ENCODE measurements at places on chromosomes 6 and 20.

- DNase-seq, result no peak
Measured at GRCh38 chr6:47028835-47029360, 13.2 kb downstream of the ADGRF1 start.

- no peak for DNase-seq
Measured at GRCh38 chr6:48670546-48670945, 559.5 kb upstream of the PTCHD4 start.

GRCh38 chr6:149055195-149055899, 262.2 kb upstream of the TAB2 start:
- no peak for DNase-seq

DNA sequence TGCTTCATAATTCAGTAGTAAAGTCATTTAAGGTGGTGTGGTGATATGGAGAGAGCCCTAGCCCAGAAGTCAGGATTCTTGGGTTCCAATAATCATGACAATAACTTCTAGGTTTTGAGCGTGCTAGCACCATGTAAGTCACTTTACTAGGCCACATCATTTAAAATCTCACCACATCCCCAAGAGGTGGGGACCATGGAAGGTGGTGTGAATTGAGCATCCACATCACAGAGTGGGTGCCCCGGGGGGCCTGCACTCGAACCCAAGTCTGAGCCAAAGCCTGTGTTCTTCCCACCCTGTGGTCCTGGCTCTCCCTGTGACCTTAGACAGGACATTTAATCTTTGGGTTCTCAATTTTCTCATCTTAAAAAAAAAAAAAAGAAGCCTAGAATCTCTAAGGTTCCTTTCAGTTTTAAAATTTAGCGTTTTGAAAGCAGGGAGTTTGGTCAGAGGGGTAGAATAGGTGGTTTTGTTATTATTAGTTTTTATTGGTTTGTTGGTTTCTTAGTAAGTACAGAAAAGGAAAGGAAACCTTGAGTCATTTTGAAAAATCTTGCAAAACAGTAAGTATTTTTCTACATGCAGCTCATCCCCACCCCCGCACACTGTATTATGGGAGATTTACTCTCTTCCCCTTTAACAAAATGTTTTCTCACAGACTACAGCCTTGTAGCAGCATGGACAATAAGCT, 26.4 kb downstream of the ARMC2 start:
- no peak for DNase-seq

DNA sequence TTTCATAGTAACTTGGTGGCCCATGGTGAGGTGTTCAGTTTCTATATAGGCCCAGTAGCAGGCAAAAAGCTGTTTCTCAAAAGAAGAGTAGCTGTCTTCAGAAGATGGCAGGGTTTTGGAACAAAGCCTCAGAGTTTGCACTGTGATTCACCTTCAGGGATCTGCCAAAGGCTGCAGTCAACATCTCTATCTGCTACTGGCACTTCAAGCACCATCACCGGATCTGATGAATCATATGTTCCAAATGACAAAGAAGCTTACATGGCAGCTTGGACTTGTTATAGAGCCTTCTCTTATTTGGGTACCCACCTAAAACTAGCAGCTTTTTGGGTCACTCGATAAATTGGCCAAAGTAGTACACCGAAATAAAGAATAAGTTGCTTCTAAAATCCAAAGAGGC, 39.5 kb downstream of the PKIB start:
- no peak for DNase-seq

GRCh38 chr6:139073118-139073517, 44.6 kb downstream of the ABRACL start:
- DNase-seq, result no peak

- DNase-seq, result no peak
Measured at GRCh38 chr6:154434662-154435061, 75.8 kb downstream of the CNKSR3 start.

- DNase-seq, result no peak
Measured at GRCh38 chr6:141290941-141291721, 841.6 kb upstream of the GJE1 start.

DNA sequence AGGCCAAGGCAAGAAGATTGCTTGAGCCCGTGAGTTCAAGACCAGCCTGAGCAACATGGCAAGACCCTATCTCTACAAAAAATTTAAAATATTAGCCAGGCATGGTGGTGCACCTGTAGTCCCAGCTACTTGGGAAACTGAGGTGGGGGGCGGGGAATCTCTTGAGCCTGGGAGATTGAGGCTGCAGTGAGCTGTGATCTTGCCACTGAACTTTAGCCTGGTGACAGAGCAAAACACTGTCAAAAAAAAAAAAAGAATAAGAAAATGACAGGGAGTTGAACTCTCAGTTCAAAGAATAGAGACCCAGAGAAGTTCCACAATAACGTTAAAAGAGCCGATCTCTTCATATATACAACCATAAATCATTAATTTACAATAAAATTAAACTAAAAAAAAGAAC, 24.8 kb upstream of the AMD1 start:
- DNase-seq, result no peak

DNA sequence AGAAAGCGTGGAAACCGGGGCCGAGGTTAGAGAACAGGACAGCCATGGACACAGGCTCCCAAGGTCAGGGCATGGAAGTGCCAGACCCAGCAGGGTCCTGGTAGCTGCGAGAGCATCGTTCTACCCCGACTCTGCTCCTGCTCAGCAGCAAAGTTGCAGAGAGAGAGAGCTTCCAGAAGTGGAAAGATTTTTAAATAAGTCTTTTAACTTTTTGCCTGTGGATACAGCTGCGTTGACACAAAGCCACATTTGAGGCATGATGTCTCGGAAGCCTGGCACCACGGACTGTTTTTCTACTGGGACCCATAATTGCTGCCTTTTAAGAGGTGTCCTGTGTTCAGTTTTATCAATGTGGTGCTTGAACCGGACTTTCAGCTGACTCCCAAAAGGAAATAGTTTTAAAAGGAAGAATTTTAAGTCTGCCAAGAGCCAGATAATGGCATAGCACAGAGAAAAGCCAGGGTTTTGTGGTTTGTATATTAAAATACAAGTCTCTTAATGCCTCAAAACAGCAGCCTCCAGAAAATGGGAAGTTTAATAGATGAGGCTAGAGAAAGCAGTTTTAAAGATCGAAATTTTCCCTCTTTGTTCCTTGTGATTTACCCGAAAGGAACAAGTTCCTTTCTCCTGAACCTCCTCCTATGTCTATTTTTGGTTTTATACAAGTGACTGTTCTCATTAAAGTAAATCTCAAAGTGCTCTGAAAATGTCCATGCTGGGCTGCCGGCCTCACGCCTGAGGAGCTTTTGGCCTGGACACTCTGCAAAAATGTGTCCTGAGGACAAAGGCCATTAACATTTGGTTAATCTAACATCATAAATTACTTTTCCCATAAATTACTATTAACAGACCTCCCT, 91.5 kb downstream of the RIN2 start:
- DNase-seq, result no peak

All from NCI-H1436 (cell line).